Germinal center (tissue), 1 donor: ENCODE measurements at places on chromosomes 13 and 19.
A peak's percentile ranks its signal among the peaks of the same experiment; 100 is the strongest.

- DNase-seq: no peak
Observed at GRCh38 chr13:73038064-73038463, 20.7 kb upstream of the KLF5 start.

GRCh38 chr13:31321457-31321856 is 121.7 kb downstream of the B3GLCT start:
- DNase-seq: no peak

DNA sequence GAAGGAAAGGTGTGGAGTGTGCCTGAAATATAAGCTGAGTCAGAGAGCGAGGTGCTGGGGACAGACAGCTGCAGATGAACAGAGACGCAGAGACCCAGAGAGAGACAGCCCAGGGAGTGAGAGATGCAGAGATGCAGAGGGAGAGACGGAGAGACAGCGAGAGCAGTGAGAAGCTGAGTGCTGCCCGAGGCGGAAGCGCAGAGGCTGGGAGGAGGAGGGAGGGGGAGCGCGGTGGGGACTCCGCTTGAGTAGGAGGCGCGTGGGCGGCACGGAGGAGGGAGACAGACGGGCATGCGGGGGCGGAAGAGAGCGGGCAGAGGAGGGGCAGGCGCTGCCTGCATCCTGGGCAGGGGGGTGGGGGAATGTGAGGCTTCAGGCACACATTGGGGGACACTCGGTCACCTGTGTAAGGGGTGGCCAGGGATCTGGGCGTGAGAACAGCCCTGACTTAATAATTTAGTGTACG is 25.7 kb downstream of the SLC8A2 start:
- peak; percentile 44 for DNase-seq

GRCh38 chr19:19651076-19651475 is 7.6 kb upstream of the GMIP start:
- no peak for DNase-seq

- peak; percentile 90 for DNase-seq
Observed at GRCh38 chr19:10928563-10929401, at the start of the genes TIMM29 and YIPF2. Gene TIMM29 (plus strand): TSS chr19:10928811. CDS start chr19:10928823, 12 bp downstream. Gene YIPF2 (minus strand): TSS chr19:10928639. CDS start chr19:10928410, 229 bp downstream.

DNA sequence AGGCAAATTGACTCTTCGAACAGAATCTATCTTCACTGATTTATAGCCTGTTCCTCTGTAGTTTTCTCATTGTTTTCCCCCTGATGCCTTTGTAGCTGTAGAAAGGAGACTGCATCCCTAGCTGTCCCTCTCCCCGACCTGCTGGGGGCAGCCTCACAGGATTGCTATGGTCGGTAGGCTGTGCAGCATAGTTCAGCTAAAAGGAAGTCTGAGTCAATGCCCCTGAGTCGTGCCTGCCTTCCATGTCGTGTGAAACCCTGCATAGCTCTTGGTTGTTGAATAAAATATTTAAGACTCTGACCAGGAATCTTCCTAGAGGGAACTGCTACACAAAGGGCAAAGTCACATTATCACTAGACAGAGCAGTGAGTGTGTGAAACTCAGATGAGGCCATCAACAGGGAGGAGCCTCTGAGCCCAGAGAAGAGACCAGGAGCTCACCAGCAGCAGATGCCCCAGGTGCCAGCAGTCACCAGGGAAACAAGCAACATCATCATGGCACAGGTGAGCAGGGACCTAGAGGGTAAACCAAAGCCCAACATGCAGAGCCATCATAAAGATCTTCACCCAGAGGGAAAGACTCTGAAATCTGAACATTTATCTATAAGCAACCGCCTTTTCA is 108.4 kb upstream of the NBEA start:
- DNase-seq: no peak

DNA sequence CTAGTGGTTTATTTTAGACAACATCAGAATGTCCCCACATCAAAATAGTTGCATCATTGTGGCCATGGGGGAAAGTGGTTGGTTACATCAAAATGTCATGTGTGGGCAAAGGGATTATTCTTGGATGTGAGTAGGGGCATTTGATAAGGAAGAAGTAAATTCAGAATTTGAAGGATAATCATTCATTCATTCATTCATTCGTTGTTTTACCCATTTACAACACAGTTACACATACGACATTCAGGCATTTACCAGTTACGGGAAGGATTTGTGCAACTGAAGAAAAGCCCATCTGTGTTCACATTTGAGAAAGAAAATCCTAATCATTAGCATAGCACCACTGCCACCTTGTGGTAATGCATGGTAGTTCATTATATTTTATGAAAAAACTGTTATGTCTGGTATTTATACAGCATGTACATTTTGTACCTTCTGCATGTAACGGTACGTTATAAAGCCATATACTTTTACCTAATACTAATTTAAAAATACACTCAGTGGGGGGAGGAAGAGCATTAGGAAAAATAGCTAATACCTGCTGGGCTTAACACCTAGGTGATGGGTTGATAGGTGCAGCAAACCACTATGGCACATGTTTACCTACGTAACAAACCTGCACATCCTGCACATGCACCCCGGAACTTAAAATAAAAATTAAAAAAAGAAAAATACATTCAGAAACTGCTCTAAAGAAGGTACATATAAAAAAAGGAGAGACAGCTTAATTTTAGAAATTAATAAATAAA is 62.1 kb downstream of the DGKH start:
- DNase-seq: peak; percentile 41

DNA sequence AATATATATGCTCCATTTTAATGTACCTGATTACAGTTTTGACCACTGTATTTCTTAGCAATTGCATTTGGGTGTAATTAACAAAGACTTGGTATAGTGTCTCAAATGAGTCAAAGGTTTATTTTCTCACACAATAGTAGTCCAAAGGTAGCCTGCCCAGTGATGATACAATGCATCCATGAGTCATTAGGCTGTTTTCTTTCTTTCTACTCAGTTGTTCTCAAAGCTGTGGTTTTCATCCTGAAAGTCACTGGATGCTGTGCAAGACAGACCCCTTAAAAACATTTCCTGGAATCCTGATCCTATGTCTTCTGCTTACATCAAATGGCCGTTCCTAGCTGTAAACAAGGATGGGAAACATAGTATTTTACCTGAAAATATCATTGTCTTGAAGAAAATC is 651.2 kb upstream of the MIR17HG start:
- DNase-seq: no peak

DNA sequence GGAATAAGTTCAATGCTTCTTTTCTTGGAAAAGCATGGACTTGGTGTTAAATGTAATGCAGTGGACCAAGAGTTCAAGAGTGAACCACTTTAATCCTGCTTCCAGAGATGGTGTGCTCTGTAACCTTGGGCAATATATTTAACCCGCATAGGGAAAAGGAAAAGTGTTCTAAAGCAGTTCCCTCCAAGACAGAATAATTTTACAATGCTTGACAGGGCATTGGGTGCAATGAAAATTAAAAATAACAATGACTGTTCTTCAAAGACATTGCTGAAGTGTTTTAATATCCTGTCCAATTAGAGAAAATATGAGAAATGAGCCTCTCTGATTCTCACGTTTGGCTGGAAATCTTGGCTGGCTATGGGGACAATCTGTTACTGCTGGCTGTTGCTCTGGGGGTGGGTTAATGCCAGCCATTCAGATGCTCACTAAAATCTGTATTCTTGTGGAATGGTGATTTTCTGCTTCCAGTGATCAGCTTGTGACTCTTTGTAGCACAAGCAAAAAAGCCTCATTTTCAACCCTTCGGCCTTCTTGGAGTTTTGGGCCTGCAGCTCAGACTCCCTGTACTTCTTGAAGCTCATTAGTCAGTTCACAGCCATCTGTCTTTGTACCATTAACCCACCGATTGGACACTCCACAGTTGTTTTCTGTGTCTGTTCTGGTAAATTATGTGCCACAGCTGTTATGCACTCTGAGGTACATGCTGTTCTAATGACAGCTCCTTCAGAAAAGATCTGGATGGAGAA is 310.6 kb downstream of the LMO7 start:
- DNase-seq: no peak

DNA sequence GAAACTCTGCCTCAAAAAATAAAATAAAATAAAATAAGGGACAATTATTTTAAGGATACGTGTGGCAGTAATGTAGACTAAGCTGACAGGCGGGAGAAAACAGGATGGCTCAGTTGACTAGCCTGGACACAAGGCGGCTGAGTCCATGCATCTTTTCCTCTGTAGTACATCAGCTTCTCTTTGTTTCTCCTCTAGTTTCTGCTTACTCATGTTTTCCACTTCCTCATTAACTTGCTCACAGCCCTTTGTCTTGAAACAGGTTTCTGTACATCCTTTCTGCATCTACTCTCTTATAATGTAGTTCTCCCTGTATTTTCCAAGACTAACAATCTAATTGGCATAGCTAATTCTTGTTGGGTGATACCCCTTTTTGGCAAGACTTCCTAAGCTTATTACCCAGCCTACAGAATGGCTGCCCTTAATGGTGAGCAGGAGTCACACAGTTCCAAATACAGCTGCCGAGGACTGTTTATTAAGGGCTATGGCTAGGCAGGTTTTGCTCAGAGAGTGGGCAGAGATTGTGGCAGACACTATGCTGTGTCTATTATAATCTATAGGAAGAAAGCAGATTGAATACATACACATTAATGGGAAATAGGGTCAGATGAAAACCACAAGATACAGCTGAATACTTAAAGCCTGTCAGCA is 58.7 kb upstream of the KLF5 start:
- DNase-seq: no peak

DNA sequence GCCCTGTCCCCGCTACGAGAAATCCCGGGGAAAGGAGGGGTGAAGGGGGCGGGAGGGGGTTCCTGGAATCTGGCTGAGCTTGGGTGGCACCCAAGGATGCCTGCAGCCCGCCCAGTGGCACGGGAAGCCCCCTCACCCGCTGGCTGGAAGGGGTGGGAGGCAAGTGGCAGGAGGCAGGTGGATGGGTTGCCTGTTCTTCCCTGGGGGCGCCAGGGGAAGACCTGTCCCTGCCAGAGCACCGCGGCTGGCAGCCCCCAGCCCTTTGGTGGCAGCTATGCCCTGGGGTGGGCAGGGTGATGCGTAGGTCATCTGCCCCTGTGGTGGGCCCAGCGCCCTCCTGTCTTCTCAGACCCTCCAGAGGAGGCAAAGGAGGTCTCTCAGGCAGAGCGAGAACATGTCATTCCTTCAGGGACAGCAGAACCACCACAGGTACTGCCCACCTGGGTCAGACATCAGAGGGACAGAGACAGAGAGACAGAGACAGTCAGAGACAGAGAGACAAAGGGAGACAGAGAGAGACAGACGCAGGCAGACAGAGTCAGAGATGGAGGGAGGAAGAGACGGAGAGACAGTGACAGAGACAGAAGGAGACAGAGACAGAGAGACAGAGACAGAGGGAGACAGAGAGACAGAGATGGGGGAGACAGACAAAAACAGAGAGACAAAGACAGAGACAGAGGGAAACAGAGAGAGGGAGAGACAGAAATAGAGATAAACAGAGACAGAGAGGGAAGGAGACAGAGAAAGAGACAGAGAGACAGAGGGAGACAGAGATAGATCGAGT is 36.7 kb downstream of the EFNA2 start:
- no peak for DNase-seq

DNA sequence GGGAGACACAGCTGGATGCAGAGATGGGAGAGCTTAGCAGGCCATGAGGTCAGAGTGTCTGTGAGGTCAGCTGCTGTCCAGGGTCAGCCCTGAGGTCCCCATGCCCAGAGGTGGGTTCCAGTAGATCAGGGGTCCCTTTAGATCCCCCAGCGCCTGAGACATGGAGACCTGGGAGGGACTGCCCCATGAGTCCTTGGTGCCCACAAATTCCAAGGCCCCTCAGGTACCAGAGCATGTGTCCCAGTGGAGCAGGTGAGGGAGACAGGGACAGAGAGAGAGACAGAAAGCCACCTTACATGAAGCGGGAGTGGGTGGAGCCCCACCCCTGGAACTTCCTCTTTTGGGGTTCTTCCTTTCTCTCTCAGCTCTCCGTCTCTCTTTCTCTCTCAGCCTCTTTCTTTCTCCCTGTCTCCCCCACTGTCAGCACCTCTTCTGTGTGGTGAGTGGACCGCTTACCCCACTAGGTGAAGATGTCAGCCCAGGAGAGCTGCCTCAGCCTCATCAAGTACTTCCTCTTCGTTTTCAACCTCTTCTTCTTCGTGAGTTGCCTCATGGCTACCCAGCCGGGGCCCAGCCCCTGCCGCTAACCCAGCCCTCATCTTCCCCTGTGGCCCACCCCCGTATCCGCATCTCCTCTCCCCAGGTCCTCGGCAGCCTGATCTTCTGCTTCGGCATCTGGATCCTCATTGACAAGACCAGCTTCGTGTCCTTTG is at the start of gene CD37:
Gene CD37, plus strand, starts transcription at position 336 of the 713 bp plus-strand sequence. Its CDS starts 135 bp downstream, at position 471.
- peak; percentile 72 for DNase-seq

GRCh38 chr13:28337166-28338005 is 157.5 kb downstream of the FLT1 start:
- no peak for DNase-seq

GRCh38 chr13:80036845-80037504 is 304.0 kb downstream of the SPRY2 start:
- DNase-seq: no peak

DNA sequence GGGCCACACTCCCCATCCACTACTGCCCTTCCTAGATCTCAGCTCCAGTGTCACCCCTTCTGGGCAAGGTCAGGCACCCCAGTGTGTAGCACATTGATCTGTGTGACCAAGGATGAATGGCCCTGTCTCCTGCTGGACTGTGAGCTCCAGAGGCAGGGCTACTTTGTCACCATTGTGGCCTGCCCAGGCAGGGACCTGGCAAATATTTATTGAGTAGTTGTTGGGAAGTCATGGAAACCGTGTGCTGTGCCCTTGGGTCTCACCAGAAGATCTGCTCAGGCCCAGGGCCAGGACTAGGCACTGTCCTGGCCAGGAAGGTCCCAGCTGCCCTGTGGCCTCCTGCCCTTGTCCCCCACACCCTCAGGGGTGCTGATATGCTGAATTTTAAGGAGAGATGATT is 10.5 kb downstream of the NACC1 start:
- DNase-seq: no peak

GRCh38 chr19:45159971-45160324 is 834 bp downstream of the NKPD1 start:
- no peak for DNase-seq

GRCh38 chr19:14577264-14577663 is 5.4 kb upstream of the NDUFB7 start:
- no peak for DNase-seq

GRCh38 chr19:16136185-16136999 is 7.1 kb upstream of the HSH2D start:
- no peak for DNase-seq

- no peak for DNase-seq
Observed at GRCh38 chr19:39846678-39847486, 703 bp upstream of the FBL start.
